Fibroblast of skin of right biceps (primary cell): ENCODE measurements at places on chromosomes 1 and 21.

DNA sequence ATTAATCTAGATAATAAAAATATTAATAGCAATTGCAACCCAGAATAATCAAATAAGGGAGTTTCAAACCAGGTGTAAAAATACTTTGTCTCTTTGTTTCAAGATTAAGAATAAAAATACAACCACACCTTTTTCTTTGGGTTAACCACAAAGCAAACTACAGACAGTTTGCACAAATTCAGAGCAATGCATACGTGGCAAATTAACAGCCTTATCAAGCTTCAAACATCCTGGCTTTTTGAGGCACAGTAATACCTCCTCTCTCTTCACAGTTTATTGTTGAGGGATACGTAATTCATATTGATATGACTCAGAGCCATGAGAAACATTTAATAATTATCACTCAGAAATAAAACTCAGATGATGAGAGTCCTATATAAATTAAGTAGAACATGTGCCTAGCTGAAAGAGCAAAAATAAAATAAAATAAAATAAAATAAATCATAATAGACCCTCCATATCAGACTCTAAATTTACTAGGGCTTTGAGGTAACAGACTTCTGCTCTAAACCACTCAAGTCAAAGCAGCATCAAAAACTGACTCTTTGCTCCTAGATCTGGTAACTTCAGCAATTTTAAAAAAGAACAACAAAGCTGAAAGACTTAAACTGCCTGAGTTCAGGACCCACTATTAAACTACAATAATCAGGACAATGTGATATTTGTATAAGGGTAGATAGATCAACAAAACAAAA, 11.4 kb downstream of the EDEM3 start:
- no peak for DNase-seq

DNA sequence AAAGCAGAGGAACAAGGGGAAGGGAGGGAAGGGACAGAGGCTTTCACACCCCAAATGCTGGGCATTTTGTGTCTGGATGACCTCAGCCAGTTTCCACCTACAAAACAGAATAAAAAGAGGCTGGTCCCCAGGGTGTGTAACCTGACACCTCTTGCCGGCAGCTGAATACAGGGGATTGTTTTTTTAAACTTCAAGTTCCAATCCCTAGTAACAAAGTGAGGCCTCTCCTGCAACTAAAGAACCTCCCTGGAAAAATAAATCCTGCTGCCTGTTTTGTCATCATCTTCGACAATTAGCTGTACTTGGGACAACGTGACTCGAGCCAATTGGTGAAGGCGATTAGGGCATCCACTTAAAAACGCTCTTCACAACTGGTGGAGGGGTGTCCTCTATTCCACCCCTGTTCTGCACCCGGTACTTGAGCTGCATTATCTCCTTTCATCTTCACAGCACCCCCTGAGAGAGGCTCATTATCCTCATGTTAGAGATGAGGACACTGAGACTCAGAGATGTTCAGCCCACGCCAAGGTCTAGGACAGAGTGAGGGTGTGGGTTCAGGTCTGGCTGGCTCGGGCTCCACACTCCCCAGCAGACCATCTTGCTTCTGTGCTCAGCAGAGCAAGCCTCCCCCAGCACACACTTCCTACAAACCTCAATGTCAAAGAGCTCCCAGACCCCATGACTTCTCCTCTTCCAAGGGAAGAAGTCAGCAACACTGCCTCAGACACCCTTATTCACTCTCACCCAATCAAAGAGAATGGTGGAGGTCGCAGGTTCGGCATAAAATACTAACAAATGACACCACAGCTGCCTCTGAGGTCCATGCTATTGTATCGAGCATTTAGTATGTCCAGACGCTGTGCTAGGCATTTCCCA, 15.2 kb downstream of the ITPKB start:
- DNase-seq, result peak; percentile 74

DNA sequence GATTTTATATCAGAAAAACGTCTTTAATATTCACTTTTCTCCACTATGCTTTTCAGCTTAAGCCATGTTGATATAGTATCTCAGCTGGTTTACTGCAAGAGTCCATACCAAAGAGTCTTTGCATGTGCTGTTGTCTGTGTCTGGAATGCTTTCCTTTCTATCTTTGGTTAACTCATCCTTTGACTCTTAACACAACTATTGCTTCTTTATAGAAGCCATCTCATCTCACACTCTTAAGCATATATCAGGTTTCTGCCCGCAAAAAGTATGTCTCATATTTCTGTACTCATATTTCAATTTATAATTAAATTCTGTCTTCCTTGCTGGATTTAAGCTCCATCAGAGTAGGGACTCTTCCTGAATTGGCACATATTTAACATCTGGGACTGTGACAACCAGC, 220.9 kb upstream of the KCNK2 start:
- DNase-seq, result peak; percentile 86

- DNase-seq, result no peak
Measured at GRCh38 chr1:116078699-116079223, 32.4 kb upstream of the MAB21L3 start.

- DNase-seq, result no peak
Measured at GRCh38 chr21:45022348-45022675, 52.1 kb upstream of the ADARB1 start.

DNA sequence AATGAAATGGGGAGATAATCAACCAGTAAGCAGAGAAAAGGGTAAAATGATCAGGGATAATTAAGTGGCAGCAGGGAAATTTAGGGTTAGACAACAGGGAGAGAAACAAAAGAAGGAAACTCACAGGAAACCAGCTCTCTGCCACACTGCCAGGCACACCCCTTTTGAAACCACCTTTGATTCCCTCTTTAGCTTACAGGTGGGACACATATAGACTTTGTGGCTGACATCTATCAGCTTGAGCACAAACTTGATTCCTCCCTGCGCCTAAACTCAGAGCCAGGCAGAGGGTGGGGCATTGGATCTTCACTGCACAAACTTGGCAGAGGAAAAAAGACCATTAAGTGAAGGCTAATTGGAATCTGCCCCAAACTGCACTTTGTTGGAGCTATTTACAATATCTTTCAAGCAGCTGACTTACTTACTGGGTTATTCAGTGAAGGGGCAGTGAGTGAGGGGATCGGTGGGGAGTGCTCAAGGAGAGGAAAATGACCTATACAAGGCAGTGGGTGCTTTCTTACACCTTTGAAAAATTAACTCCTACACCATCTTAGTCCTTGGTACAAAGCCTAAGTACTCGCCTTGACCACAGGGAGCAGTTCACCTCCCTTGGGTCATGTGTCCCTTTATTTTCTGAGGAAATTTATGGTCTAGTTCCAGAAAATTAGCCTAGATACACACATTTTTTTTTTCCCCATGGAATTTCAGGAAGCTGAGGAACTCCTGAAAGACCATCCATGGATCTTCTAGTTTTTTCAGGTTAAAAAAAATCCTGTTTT, 60.2 kb downstream of the PBX1 start:
- no peak for DNase-seq

GRCh38 chr1:206737729-206738201, 32.8 kb upstream of the IL19 start:
- DNase-seq, result no peak

- DNase-seq, result no peak
Measured at GRCh38 chr1:115445090-115445489, 107.0 kb upstream of the NGF start.

GRCh38 chr21:34979383-34979782, 69.7 kb downstream of the RUNX1 start:
- DNase-seq, result no peak

DNA sequence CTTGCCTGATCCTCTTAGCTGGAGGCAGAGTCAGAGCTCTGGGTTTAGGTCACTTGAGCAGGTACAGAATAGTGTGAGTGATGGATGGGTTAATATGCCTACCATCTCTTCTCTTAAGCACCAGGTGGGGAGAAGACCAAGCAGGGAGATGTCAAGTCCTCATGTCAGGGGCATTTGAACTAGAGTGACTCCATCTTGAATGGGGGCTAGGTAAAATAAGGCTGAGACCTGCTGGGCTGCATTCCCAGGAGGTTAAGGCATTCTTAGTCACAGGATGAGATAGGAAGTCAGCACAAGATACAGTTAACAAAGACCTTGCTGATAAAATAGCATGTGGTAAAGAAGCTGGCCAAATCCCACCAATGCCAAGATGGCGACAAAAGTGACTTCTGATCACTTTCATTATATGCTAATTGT, 77.4 kb upstream of the BTG3 start:
- DNase-seq, result no peak
